COLO829 (cell line): ENCODE measurements at places on chromosomes 16 and 17.

DNA sequence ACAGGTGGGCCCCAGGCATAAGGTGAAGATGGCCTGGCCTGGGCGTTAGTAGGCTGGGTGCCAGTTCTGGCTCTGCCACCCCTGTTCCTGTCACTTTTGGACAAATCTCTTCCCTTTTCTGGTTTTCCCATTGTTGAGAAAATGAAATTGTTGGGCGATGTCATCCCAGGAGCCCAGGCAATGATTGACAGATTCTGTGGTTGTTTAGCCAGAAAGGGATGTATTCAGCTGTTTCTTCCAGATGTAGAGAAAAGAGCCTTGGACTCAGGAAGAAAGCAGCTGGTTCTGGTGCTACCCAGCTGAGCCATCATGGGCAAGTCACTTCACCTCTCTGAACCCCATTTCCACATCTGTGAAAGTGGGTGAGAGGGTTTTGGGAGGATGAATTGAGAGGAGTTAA is 60.1 kb upstream of the MRTFB start:
- DNase-seq: no peak

- DNase-seq: no peak
These were observed 166.8 kb upstream of the TBX2 start for GRCh38 chr17:61232871-61233270.

DNA sequence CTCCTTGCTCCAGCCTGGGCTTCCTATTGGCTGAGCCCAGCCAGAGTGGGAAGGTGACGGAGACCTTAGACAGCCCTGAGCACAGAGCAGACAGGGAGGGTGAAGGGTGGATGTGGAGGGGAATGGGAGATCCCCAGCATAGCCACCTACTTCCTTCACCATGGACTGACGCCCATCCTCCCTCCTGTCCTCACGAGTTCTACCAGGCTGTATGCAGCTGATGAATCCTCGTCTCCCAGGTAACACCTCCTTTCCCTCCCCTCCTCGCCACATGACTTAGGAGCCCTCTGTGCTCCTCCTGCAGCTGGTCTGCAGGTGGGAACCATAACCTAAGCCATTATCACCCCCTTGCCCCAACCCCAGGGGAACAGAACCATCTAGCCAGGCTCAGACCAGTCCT is 9.0 kb upstream of the CRHR1 start:
- no peak for DNase-seq

GRCh38 chr16:85019659-85020245 is 7.8 kb upstream of the KIAA0513 start:
- DNase-seq: no peak

GRCh38 chr16:15773968-15774367 is 82.9 kb downstream of the MYH11 start:
- no peak for DNase-seq

DNA sequence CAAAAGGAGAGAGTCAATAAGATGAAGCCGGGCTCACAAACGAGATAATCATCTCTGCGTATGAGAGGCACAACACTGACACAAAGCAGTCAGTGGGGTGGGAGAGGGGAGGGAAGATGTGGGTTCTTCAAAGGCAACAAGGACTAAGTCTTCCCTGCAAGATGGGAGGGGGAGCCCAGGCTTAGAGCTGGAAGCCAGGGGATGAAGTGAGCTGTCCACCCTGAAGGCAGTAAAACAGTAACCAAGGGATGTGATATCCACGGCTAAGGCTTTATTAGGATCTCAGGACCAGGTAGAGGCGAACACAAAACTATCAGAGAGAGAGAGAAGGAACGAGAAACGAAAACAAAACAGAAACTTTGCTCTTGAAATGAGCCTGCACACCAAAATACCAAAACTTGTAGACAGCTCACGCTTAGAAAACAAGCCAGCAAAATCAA is 115.9 kb downstream of the DYNLRB2 start:
- no peak for DNase-seq

DNA sequence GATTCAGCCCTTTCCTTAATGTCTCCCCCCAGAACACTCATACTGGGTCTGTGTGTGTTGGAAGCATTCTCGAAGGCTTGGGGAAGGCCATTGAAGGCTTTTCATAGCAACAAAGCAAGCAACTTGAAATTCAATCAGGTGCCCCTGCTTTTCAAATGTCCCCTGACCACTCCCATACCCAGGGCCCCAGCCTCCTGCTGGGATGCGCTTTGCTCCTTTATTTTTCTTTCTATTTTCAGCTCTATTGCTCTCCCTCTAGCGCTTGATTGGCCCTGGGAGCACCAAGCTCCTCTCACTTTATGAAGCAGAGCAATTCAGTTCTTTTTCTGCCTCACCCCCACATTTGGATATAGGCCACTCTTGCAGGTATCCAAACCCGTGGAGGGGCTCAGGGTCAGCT is 92.0 kb downstream of the WSCD1 start:
- DNase-seq: no peak

- peak; percentile 53 for DNase-seq
These were observed 9.6 kb downstream of the DCTN5 start for GRCh38 chr16:23650674-23651416.

- DNase-seq: peak; percentile 94
These were observed 1.5 kb downstream of the HCFC1R1 start for GRCh38 chr16:3022208-3022683.

DNA sequence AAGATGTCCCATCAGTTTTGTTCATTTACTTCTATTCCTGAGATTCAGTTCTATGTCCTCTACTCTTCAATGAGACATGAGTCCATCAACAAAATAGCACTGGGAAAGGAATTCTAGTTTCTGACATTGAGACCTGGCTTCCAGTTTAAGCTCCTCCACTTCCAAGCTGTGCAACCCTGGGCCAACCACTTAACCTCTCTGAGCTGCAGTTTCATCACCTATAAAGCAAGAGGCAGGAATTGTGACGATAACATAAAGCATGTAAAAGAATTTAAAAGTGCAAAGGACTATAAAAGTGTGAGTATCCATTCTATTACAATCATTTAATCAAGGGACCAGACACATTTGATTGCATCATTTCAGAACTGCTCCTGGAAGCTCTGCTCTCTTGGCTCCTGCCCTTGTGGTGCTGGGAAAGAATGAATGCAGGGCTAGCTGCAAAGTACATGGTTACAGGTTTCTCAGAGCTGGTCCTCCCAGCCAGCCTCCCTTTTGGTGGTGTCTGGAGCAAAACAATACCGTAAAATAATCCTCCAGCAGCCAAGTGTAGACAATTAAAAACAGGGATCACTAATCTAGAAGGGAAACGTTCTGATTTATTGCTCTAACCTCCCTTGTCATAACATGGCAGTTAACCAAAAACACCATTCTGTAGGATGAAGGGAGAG is 113.9 kb downstream of the VPS53 start:
- no peak for DNase-seq

GRCh38 chr16:14613991-14614390 is 16.1 kb downstream of the PARN start:
- no peak for DNase-seq

DNA sequence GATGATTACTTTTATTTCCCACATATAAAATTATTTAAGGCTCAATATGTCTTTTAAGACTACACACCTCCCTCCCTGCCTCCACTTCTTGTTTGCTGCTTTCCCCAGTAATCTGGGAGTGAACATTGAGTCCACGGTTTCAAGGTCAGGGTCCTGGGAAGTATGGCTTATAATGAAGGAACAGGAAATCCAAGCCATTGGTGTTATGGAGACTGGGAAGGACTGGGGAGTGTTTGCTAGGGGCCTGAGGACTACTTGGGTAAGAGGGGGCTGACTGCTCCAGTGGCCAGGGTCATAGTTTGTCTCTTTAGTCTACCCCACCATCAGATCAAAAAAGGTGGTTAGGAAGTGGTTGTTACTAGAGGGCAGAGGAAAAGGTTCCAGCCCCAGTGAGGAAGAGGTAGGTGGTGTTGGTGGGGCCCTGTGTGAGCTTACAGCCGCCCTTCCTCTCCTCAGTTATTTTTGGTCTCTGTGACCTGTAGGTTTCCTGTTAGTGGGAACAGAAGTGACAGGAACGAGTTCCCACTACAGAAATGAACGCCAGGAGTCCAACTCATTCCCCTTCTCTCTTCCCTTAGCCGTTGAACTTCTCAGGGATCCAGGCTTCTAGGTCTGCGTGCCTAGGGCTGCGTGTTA is 742 bp upstream of the SLC16A13 start:
- no peak for DNase-seq

- DNase-seq: no peak
These were observed 49.4 kb upstream of the CDC42EP4 start for GRCh38 chr17:73360961-73361761.

DNA sequence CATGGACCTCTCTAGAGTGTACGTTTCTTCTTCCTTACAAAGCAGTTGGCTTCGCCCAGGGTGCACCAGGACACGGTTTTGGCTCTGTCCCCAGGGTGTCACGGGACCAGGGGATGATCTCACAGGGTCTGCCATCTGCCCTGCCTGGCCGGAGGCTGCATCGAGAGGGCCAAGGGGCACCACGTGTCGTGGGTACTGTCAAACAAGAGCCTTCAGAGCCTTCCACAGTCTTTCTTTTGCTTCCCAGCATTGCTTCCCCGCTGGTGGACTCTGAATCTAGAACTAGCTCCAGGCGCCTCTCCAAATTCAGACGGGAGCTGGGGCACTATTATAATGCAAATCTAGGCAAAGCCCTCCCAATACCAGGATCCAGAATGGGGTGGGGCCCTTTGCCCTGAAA is 47.9 kb downstream of the MAPT start:
- DNase-seq: peak; percentile 45
